K562 (cell line): ENCODE measurements at places on chromosomes 3 and 15. TPM values are rescaled to one million over a fixed set of nuclear protein-coding genes. Genes with fewer than 3 reads are reported as not detected.

DNA sequence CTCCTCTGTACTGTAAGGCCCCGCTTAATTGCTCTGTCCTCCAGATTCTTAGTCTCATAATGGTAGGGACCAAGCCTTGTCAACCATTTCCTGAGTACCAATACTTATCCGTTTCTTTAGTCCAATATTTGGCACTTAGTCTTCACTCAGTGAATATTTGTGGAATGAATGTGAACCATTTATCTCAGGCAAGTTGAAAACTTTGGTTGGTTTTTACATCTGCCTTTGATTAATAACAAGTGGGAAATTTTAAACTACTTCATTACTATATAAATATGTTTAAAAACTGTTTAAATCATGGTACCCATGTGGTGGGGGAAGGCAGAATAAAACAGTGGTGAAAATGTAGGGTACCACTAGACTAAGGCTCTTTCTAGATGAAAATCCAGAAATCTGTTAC is 15.2 kb downstream of the CA12 start:
- DNase-seq = no peak

DNA sequence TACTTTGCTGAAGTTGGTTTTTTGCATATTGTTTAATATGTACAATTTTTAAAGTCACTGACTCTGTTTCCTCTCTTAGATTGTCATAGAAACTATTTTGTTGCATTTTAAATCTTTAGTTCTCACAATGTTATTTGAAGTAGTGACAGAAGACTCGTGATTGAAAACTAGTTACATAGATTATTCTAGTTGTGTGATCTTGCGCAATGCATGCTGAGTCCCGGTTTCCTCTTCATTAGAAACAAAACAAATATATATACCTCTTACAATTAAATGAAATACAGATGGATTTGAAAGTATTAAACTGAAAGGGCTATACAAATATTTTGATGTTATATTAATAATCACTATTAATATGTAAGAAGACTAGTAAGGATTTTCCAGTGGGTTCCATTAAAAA is 333.0 kb downstream of the LPP start:
- DNase-seq = no peak

- no peak for DNase-seq
Measured at GRCh38 chr3:11195721-11196332, 41.5 kb downstream of the HRH1 start.

DNA sequence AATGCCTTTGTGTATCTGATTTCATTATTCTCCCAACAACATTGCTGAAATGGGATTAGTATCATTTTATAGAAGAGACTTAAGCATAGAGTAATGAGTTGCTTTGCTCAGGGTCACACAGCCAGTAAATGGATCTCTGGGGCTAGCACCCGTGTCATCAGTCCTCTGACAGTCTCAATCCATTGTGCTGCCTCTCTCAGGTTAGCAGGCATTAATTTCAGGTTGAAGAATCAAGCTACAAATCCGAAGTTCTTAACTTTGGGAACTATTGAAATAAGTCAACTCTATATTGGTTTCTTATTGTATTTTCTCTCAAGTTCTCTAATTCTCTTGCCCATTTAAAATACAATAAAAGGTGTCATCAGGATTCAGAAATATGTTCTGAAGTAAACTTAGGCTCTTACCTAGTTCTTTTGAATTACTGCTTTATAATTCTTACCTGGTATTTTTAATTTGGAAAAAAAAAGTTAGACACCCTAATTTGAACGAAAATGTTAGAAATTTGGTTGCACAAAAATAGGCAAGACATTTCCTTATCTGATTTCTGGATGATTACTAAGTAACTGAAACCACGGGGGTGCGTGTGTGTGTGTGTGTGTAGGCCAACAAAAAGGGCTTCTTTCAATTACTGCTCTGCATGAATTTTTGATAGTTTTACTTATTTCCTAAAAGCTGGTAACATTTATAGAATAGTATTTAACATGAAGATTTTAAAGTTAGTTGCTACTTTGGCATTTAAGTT is 189.8 kb downstream of the MBNL1 start:
- no peak for DNase-seq

GRCh38 chr3:163538387-163538786 is 1539.9 kb downstream of the SI start:
- DNase-seq = no peak

GRCh38 chr3:170330366-170330765 is 27.1 kb upstream of the SKIL start:
- peak; percentile 28 for DNase-seq

DNA sequence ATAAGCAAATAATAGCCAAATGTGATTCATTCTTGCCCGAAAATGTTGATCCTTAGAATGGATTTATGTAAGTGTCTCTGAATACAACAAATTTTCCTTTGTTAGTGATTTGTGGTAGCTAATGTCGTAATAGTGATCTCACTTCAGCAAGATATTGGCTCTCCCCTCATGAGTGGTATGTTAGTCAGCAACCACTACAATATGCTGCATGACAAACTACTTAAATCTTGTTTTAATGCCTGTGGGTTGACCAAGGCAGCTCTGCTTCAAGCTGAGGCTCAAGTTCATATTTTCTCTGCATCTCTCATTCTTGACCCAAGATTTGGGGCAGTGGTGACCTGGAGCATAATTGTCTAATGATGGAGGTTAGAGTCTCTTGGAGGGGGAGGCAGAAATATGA is 49.8 kb upstream of the GALNT15 start:
- no peak for DNase-seq

DNA sequence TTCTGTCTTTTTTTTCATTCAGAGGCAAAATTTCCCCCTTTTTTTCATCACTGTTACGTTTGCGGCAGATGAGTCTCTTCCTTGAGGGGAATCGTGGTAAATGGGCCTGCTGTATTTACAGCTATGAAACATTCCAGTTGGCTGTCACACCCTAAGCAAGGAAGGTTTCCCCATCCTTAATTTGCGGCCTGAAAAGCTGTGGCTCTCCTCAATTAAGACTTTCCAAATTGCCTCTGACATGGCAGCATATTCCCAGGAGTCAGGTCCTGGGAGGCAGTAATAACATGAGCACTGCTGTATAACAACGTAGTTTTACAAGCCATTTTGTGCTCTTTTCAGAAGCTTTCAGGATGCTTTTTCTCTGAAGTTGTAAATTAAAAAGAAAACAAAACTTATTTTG is 420.9 kb downstream of the LPP start:
- DNase-seq = no peak

DNA sequence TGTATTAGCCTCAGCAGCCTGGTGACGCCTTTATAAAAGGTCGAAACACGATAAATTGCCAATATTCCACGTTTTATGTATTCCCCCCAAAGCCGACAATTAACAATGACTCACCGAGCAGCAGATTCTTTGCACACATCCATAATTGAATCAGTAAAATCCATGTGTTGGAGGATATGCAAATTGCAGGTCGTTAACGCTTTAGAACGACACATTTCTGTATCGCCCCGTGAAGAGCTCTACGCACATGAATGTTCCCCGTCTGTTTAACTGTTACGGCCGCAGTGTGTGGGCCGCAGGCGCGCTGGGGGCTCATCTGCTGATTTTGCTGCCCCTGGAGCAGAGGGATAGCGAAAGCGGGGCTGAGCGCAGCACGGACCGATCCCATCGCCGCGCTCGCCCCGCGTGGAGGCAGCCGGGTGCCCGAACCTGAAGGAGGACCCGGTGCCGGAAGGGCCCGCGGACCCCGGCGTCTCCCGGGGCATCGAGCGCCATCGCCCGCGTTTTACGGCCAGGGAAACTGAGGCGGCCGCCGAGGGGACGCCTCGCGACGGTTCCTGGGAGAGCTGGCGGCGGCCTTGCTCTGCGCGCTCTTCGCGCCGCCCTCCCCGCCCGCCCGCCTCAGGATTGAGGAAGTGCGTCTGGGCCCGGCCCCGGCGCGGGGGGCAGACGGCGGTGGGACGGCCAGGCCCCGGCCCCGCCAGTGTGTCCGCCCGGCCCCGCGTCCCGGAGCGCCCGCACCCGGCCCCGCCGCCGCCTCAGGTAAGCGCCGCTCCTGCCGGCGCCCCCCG is at the start of gene LRRK1:
Gene LRRK1 (plus strand): TSS at position 668 of the 791 bp plus-strand sequence. CDS start 5,276 bp downstream, outside the sequence.
- DNase-seq = peak; percentile 28

DNA sequence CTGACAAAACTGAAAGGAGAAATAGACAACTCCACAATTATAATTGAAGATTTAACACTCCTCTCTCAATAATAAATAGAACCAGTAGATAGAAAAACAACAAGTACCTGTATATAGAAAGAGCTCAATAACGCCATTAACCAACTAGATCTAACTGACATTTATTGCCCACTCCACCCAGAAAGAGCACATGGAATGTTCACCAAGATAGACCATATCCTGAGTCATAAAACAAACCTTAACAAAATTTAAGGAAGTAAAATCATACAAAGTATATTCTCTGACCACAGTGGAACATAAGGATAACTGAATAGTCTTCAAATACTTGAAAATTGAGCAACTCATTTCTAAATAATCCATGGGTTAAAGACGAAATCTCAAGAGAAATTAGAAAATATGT is 25.1 kb downstream of the KBTBD12 start:
- DNase-seq = no peak

GRCh38 chr15:85955501-85956391 is 123.9 kb upstream of the AGBL1 start:
- DNase-seq = no peak

- DNase-seq = no peak
Measured at GRCh38 chr15:85430406-85431204, 50.2 kb downstream of the AKAP13 start.

GRCh38 chr3:41863024-41863423 is 98.9 kb downstream of the ULK4 start:
- DNase-seq = no peak

- DNase-seq = no peak
Measured at GRCh38 chr3:151265866-151266265, 12.5 kb downstream of the P2RY14 start.

DNA sequence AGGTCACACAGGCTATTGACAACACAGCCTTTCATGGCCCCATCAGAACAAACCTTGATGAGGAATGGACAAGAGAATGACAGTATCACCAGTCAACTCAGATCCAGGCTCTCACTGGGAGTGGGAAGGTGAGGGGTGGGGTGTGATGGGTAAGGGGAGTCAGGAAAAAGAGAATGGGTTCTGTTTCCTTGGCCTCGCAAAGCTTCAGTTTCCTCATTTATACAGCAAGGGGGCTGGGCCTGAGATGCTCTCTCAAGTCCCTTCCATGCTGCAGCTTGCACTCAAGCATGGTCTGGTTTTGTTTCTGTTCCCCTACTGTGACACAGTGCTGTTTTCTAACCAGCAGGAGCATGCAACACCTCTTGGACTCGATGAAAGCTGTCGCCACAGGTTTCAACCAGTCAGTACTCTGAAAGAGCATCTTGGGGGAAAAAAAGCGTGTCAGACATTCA is 65.7 kb upstream of the IL12A start:
- DNase-seq = no peak

Gene NAALADL2
- total RNA-seq = 0.44 TPM in 1 of 2 replicates, not detected in the other

Gene MEGF11
- total RNA-seq = not detected in 2 replicates

Gene BCL2A1
- 0.54 TPM in 1 of 2 replicates, not detected in the other for total RNA-seq
